ENCODE measurements at places on chromosomes 12 and 14. TPM values are rescaled to one million over a fixed set of nuclear protein-coding genes. Genes with fewer than 3 reads are reported as not detected.

- DNase-seq = peak; percentile 75
Observed at GRCh38 chr12:121576851-121577391, 3.9 kb downstream of the KDM2B start.

- peak; percentile 38 for DNase-seq
Observed at GRCh38 chr12:32595251-32595650, 83.8 kb upstream of the DNM1L start.

GRCh38 chr12:67656251-67656650, 7.7 kb downstream of the DYRK2 start:
- DNase-seq = no peak

DNA sequence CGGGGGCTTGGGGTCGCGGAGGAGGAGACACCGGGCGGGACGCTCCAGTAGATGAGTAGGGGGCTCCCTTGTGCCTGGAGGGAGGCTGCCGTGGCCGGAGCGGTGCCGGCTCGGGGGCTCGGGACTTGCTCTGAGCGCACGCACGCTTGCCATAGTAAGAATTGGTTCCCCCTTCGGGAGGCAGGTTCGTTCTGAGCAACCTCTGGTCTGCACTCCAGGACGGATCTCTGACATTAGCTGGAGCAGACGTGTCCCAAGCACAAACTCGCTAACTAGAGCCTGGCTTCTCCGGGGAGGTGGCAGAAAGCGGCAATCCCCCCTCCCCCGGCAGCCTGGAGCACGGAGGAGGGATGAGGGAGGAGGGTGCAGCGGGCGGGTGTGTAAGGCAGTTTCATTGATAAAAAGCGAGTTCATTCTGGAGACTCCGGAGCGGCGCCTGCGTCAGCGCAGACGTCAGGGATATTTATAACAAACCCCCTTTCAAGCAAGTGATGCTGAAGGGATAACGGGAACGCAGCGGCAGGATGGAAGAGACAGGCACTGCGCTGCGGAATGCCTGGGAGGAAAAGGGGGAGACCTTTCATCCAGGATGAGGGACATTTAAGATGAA, 630 bp downstream of the FOS start:
- peak; percentile 66 for DNase-seq

GRCh38 chr12:108441549-108441948, 73.5 kb upstream of the FICD start:
- peak; percentile 42 for DNase-seq

GRCh38 chr12:8108808-8109398, 14.5 kb upstream of the CLEC4A start:
- peak; percentile 82 for DNase-seq

PIWIL1 gene
- not detected for total RNA-seq

RITA1 gene
- 25.3 TPM for total RNA-seq

Measured in A673 (cell line).